ENCODE measurements at places on chromosomes 4 and X.

- no peak for DNase-seq
These were observed 5.4 kb downstream of the SCARB2 start for GRCh38 chr4:76208005-76208765.

GRCh38 chr4:101155368-101155767 lies 192.0 kb downstream of the PPP3CA start:
- DNase-seq, result no peak

GRCh38 chr4:2354760-2355159 lies 63.7 kb downstream of the ZFYVE28 start:
- DNase-seq, result no peak

DNA sequence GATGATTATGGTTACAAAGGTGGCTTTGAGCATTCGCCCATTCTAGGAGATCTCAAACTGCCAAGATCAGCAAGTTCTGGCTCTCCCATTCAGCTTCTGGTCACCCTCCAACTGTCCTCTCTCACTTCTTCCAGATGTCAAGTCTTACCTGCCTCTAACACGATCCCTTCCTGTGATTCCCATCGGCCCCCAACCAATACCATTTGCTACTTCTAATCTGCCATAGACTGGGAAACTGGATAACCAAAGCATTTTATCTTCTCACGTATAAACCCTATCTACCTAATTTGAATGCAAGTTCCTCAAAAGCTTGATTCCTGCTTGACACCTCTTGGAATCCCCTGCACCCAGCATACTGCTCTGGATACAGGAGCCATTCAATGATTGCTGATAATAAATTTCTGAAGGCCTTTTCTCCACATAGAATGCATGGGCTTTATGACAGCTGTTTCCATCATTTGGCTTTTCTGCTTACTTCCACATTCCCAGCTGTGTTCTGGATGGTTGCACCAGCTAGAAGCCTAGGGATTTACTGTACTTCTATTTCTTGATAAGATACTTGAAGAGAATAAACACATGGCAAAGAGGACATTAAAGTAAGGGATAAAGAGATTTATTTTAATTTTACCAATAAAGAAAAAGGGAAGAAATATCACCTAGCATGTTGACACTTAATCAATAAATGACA lies 9.6 kb downstream of the GPC4 start:
- DNase-seq, result no peak

GRCh38 chr4:76016393-76016792 lies 6.9 kb downstream of the CXCL10 start:
- DNase-seq, result no peak

DNA sequence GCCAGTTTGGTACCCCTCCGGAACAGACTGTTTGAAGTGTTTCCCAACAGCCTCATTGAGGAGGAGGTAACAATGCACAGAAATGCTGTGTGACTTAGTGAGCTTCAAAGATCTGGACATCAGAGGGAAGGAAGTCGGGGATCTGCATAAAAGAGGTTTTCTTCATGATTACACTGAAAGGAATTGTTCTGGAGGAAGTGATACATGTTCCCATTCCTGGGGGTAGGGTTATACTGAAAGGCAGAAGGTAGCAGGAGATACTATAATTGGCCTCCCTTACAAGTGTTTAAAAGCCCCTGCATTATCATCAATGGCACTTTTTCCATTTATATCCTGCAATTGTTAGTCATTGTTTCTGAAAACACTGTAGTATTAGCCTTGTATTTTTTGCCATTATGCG lies 94.0 kb upstream of the DKK2 start:
- DNase-seq, result no peak

- DNase-seq, result no peak
These were observed 330.5 kb upstream of the PRKX start for GRCh38 chrX:4043951-4044350.

- DNase-seq, result no peak
These were observed 176.8 kb upstream of the GLRA2 start for GRCh38 chrX:14352511-14352910.

DNA sequence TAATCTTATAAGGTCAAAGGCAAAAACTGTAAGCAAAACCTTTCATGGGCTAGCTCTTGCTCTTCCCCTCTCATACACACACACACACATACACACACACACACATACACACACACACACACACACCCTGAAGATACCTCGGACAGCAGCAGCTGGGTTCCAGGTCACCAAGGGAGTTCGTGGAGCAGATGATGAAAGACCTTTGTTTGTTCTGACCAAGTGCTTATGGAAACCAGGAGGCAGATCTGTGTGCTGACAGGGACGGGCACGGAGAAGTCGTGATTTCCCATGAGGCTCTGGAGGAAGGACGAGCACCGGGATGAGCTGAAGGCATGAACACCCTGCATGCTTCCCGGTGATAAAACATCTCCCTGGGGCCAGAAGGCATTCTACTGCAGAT lies 35.4 kb upstream of the CRMP1 start:
- no peak for DNase-seq

DNA sequence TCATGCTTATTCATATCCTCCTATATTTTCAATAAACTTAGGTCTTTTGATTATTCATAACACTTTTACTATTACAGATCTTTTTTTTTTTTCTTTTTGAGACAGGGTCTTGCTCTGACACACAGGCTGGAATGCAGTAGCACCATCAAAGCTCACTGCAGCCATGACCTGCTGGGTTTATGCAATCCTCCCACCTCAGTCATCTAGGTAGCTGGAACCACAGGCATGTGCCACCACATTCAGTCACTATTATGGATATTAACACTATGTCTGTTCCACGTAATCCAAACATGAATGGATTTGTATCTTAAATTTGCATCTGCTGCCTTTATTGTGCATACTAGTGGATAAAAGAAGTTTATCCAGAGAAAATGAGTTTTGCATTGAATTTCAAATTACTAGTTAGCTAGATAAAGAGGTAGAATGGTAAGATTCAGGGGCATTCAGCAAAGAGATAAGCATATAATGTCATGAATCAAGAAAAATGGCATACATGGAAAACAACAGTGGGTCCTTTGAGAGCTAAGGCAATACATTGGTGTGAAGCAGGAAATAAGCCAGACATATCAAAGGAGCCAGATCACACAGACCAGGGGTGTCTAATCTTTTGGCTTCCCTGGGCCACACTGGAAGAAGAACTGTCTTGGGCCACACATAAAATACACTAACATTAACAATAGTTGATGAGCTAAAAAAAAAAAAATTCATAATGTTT lies 13.9 kb downstream of the ANAPC10 start:
- no peak for DNase-seq
